ENCODE measurements at places on chromosomes 2 and 18. TPM values are rescaled to one million over a fixed set of nuclear protein-coding genes. Genes with fewer than 3 reads are reported as not detected.

The OSR1 gene
- 8.6 TPM for total RNA-seq

The ANKRD30BL gene
- total RNA-seq = not detected

The EVA1A gene
- 21.4 TPM for total RNA-seq

The MAPK4 gene
- total RNA-seq = not detected

The IL1RN gene
- total RNA-seq = not detected

The CTNNA2 gene
- total RNA-seq = 0.06 TPM

The RBM44 gene
- total RNA-seq = 0.34 TPM

The PRSS56 gene
- 0.40 TPM for total RNA-seq

The TRAK2 gene
- total RNA-seq = 47.8 TPM

The CD302 gene
- total RNA-seq = 9.0 TPM

The ADCYAP1 gene
- total RNA-seq = not detected

The IL18RAP gene
- total RNA-seq = not detected

The ADD2 gene
- total RNA-seq = not detected

The MC4R gene
- not detected for total RNA-seq
